ENCODE measurements at places on chromosomes 1 and 21.

DNA sequence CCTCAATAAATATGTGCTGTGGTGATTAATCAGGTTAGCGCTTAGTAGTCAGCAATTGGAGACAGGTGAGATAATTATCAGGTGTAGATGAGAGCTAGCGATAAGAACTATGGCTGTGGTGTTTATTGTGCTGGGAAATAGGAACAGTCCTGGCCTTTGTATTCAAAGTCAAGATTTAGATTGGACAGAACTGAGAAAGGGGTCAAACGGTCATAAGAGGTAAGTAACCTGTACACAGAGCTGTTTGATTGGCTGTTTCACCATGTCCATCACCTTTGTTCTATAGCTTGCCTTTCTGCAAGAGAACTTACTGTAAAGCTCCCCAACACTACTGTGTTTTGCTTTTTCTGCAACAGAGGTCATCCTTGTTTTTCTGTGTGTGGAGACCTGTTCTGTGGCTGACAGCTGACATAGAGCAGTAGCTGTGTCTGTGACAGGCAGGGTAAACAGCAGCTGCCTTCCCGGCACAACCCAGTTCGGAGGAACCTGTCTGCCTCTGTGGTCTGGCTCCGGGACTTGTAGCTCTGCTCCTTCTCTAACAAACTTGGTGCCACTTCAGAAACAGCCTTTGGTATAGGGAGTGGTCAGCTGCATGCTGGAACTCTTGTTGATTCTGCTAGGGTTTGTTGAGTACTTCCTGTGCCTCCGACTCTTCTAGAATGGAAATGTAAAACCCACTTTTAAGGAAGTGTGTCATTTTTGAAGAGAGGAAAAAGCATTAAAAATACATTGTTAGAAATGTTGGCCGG is 21.1 kb upstream of the CDC42 start:
- DNase-seq, result peak; percentile 43

DNA sequence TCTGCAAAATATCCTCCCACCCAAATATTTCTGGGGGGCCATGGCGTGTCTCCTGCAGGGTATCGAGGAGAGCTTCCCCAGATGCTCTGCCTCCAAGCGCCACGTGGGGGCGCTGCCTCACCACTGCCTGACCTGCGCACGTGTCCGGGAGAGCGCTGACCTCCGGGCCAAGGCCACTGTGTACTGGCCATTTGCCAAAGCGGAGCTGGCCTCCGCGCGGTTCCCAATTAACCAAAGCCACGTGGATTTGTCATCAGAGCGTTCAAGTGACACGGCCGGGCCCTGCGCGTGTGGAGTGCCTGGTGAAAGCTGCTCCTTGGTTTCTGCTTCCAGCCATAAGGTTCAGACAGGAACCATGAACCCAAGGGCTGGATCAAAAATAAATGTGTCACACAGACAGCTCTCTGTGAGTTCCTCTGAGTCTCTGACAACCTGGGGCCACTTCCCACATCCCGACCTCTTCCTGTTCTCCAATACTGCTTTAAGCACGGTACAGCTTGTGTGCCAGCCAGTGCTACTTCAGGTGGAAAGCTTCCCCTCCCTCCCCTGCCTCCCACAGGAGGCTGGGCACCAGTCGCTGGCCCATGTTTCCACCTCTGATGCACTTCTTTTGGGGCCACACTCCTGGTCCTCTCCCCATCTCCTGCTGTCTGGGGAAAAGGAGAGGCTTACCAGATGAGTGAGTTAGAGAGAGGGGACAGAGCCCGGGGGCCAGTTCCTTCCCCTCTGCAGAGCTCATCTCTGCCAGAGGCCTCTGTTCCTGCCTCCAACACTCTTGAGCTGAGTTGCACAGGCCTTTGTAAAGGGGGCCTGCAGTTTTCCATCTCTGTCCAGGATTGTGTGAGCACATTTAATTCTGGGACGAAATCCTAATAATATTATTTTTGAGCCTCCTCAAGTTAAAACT is 26.1 kb downstream of the ZP4 start:
- peak; percentile 81 for DNase-seq

- DNase-seq, result no peak
Observed at GRCh38 chr1:107776900-107777663, 187.9 kb downstream of the VAV3 start.

GRCh38 chr1:21318714-21319159 is 28.5 kb upstream of the ECE1 start:
- DNase-seq, result no peak

- no peak for DNase-seq
Observed at GRCh38 chr1:52402860-52403240, 1.4 kb downstream of the ORC1 start.

DNA sequence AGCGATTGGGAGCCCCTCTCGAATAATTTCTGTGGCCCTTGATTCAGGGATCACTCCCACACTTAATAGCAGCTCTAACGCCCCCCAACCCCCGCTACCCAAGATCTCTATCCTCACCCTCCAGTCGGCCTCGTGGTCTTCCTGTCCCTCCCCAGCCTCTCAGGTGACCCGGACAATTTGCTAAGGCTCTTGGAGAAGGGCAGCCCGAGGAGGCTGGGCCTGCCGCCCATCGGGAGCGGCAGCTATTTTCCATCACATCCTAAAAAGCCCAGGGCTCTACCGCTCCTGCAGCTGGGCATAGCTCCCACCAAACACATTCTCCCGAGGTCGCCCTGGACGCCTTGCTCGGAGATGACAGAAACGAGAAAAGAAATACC is 12.0 kb upstream of the PHLDA3 start:
- no peak for DNase-seq

DNA sequence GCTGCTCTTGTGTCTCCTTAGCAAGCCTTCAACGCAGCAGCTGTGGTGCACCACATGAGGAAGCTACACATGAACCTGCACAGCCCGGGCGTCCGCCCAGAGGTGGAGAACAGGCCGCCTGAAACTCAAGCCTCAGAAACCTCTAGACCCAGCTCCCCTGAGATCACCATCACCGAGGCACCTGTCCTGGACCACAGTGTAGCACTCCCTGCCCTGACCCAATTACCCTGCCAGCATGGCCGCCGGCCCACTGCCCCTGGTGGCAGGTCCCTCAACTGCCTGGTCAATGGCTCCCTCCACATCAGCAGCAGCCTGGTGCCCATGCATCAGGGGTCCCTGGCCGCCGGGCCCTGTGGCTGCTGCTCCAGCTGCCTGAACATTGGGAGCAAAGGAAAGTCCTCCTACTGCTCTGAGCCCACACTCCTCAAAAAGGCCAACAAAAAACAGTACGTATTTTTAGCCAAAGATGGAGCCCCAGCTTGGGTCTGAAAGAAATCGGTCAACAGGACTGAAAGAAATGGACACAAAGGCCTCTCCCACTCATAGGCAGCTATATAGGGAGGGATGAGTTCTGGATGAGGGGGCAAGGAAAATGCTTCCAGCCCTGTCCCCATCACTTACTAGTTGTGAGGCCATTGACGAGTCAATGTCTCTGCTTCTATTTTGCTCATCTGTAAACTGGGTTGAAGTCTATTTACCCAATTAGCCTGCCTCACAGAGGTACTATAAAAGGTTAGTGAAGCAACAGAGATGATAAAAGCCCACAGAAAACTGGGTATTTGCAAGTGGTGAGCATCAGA is 28.5 kb downstream of the CAMK1G start:
- DNase-seq, result no peak

DNA sequence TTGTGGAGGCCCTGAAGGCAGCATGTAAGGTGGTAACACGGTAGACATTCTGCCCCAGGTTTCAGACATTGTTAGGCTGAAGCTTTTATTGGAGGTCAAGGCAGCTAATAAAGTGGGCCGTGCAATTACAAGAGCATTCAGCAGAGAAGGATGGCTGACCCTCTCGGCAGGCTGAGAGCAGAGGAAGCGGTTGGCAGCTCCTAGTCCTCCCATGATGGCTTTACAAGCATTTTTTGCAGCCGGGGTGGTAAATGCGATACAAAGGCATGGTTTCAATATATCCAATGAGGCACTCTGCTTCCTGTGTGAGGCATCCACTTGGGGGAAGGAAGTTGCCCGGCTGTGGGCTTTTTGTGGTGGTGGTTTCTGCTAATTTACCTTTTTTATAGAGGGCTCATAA is 14.6 kb downstream of the KIF26B start:
- DNase-seq, result no peak

GRCh38 chr1:240663169-240663879 is 51.4 kb upstream of the GREM2 start:
- DNase-seq, result no peak

GRCh38 chr1:224219612-224220059 is 36.6 kb downstream of the DEGS1 start:
- DNase-seq, result no peak
